Activated B cell treated with CpG ODN at 0.5 μM for 24 hours (primary cell): ENCODE measurements at places on chromosomes 5 and 9. TPM values are rescaled to one million over a fixed set of nuclear protein-coding genes. Genes with fewer than 3 reads are reported as not detected.

- no peak overlapping the region for H3K4me3 ChIP-seq
- no peak for DNase-seq
- H3K36me3 ChIP-seq: no peaks in the 10 kb centered on the region
- H3K27me3 ChIP-seq: peaks cover 8% of the 10 kb centered on the region
- H3K27ac ChIP-seq: no peak overlapping the region
These were observed 82.0 kb downstream of the COL5A1 start for GRCh38 chr9:134723491-134724190.

DDX4 gene
- not detected in 2 replicates for total RNA-seq

AQP3 gene
- 0.95 and 1.6 TPM in 2 replicates for total RNA-seq

CBY3 gene
- total RNA-seq: not detected in 2 replicates
